ENCODE measurements at places on chromosomes 6 and 20. TPM values are rescaled to one million over a fixed set of nuclear protein-coding genes. Genes with fewer than 3 reads are reported as not detected.

Gene C6orf15
- total RNA-seq: not detected

Gene C20orf204
- 1.3 TPM for total RNA-seq

Gene HS3ST5
- total RNA-seq: not detected

Gene BLCAP
- 81.5 TPM for total RNA-seq

Gene MUC21
- 0.40 TPM for total RNA-seq

Gene WFDC5
- total RNA-seq: not detected

DNA sequence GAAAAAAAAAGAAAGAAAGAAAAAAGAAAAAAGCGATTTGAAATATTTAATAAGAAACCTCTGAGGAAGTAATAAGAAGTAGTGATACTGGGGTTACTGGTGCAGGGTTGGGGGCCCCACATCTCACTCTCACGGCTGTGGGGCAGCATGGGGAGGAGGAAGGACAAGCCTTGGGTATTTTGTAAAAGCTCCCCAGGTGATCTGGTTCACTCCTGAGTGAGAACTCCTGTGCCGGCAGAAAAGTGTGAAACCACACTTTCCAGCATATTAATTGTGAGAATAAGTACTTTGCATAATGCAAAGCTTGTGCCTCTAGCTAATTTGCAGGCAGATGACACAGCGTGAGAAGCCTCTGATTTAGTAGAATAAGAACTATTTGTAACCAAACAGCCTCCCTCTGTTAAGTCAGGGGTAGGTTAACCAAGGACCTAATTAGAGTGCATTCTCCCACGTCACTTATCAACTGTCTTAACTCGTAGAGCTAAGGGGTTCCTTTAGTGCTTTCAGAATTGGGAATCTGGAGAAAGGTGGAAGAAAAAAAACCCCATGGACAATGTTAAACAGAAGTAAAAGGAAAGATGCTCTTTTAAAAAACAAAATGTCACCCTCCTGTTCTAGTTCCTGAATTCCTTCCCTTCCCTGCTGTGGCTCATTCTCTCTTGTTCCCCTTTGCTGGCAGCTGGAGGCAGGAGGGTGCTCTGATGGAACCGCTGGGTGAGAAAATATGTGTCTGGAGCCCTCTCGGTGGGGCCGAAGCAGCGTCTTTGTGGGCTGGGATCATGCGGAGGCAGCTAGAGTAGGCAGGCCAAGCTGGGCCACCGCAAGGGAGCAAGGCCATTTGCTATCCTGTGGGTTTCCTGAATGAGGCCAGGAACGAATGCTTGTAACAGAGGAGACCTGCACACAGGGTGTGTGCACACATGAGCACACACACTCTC lies 108.7 kb downstream of the FYN start:
- no peaks in the 10 kb centered on the region for H3K27me3 ChIP-seq
- H3K27ac ChIP-seq: no peak overlapping the region
- H3K4me3 ChIP-seq: no peak overlapping the region

All from lung (tissue), 17 donors.